ENCODE measurements at places on chromosomes 16 and 17. TPM values are rescaled to one million over a fixed set of nuclear protein-coding genes. Genes with fewer than 3 reads are reported as not detected.
A peak's percentile ranks its signal among the peaks of the same experiment; 100 is the strongest.

ENPP7 gene
- total RNA-seq = not detected

SAMD14 gene
- total RNA-seq = 0.23 TPM

COQ9 gene
- total RNA-seq = 39.8 TPM

ATP2C2 gene
- total RNA-seq = not detected

ZNF19 gene
- 3.2 TPM for total RNA-seq

SEC14L5 gene
- total RNA-seq = not detected

ATP2A3 gene
- 329 TPM for total RNA-seq

C16orf54 gene
- total RNA-seq = 92.3 TPM

RHBDL1 gene
- total RNA-seq = 1.7 TPM

PAFAH1B1 gene
- 165 TPM for total RNA-seq

NLRC3 gene
- 80.7 TPM for total RNA-seq

CCL22 gene
- total RNA-seq = 0.50 TPM

DNA sequence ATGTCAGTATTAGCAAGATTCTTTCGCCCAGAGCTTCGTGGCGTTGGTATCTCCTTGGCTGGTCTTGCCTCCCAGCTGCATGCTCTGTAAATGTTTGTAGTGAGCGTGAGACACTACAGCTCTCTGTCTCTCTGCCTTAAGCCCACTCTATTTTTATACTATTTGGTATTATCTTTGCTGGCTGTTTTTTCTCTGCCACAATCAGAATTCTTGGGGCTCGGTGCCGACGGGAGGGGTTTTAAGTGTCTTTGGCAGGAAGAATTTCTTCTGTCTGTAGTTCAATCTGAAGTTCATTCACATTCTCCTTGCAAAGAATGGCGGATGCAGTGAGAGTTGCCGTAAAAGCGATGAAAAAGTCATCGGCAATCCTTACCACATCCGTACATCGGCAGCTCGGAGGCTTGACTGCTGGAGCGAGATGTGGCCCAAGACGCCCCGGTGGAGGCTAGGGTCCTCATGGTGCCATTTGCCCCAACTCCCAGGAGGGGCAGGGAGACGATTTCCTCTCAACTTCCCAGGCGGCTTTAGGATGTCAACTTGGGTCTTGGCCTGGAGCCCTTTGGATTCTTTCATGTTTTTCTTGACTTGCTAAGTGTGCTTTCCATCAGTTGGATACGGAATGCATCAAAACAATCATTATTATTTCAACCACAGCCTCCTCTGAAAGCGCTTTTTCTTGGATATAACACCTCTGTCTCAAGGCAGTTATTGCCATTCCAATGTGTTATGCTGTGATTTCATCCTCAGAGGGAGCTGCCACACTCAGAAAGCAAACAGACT, 132.3 kb upstream of the SDK2 start:
- no peak overlapping the region for H3K27ac ChIP-seq
- DNase-seq = no peak
- no peaks in the 10 kb centered on the region for H3K4me1 ChIP-seq
- H3K4me3 ChIP-seq = no peak overlapping the region
- H3K27me3 ChIP-seq = peaks cover 2% of the 10 kb centered on the region

- peaks cover 11% of the 10 kb centered on the region for H3K36me3 ChIP-seq
- H3K27ac ChIP-seq = no peak overlapping the region
- DNase-seq = no peak
- no peak overlapping the region for H3K4me3 ChIP-seq
- peaks cover 5% of the 10 kb centered on the region for H3K4me1 ChIP-seq
- H3K27me3 ChIP-seq = no peaks in the 10 kb centered on the region
Measured at GRCh38 chr17:82803606-82804005, 36.2 kb downstream of the ZNF750 start.

DNA sequence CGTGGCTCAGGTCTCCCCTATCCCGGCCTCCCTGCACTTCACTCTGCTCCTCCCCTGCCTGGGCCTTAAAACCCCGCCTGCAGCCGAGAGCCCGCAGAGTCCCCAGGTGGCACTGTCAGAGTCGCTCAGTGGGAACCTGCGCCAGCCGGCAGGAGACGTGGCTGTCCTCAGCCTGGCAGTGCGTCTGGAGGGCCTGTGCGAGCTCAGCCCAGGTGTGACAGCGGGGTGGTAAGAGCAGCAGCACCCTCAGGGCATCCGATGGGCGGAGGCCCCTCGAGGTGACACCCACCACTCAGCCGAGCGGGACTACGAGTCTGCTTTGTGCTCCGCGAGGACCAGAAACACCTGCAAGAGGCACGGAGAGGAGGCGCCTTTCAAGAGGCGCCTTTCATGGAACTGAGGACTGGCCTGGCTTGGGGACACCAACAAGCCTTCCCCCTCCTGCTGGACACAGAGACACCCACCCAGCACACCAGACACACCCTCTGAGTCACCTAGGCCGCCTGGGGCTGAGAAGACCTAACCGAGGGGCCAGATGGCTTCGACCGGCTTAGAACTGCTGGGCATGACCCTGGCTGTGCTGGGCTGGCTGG, at the start of gene CLDN9:
Gene CLDN9 (plus strand): TSS at position 96 of the 593 bp plus-strand sequence. CDS start 440 bp downstream, at position 536.
- H3K4me1 ChIP-seq = peaks cover 10% of the 10 kb centered on the region
- H3K27me3 ChIP-seq = peaks cover 26% of the 10 kb centered on the region
- no peak for DNase-seq
- no peak within 1 kb of the TSS for H3K4me3 ChIP-seq

GRCh38 chr17:40034426-40035161, 19.4 kb downstream of the CSF3 start:
- H3K4me3 ChIP-seq = no peak overlapping the region
- peaks cover 2% of the 10 kb centered on the region for H3K4me1 ChIP-seq
- H3K27me3 ChIP-seq = no peaks in the 10 kb centered on the region
- no peak overlapping the region for H3K27ac ChIP-seq
- peaks cover 12% of the 10 kb centered on the region for H3K36me3 ChIP-seq

GRCh38 chr16:20203272-20203671, 124.0 kb downstream of the GP2 start:
- H3K27ac ChIP-seq = no peak overlapping the region
- no peak for DNase-seq
- H3K4me1 ChIP-seq = no peaks in the 10 kb centered on the region

DNA sequence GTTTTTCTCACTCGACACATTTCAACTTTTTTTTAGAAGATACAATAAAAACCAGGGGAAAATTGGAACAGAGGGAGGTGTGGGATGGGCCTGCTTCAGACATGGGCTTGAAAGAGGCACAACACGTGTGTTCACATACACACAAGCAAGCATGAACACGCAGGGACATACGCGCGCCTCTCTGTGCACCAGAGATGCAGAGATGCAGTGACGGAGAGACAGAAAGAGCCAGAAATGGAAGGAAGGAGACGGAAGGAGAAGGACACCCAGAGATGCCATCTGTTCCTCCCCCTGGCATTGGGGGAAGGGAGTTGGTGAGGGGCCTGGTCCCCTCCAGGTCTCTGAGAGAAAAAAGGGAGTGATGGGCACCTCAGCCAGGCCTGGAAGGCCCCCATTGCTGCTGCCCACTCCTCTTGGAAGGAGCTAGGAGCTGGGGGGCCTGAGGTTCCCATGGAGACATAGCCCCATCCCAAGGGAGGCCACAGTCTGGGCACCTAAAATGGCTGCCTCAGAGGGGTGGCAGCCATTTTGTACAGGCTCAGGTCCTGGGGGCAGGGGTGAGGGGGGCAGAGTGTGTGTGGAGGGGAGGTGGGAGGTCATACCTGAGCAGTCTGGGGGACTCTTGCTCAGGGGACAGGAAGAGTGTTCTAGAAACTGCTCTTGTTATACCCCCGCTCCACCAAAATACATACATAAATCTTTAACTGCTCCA, 3.8 kb upstream of the NEUROD2 start:
- no peaks in the 10 kb centered on the region for H3K36me3 ChIP-seq
- peaks cover 4% of the 10 kb centered on the region for H3K4me1 ChIP-seq
- H3K27ac ChIP-seq = no peak overlapping the region
- peaks cover 39% of the 10 kb centered on the region for H3K27me3 ChIP-seq

GRCh38 chr17:75566416-75566815, 21.2 kb upstream of the MYO15B start:
- no peak overlapping the region for H3K4me3 ChIP-seq
- H3K27me3 ChIP-seq = no peaks in the 10 kb centered on the region
- no peaks in the 10 kb centered on the region for H3K36me3 ChIP-seq
- peaks cover 3% of the 10 kb centered on the region for H3K4me1 ChIP-seq
- H3K27ac ChIP-seq = no peak overlapping the region
- no peak for DNase-seq

DNA sequence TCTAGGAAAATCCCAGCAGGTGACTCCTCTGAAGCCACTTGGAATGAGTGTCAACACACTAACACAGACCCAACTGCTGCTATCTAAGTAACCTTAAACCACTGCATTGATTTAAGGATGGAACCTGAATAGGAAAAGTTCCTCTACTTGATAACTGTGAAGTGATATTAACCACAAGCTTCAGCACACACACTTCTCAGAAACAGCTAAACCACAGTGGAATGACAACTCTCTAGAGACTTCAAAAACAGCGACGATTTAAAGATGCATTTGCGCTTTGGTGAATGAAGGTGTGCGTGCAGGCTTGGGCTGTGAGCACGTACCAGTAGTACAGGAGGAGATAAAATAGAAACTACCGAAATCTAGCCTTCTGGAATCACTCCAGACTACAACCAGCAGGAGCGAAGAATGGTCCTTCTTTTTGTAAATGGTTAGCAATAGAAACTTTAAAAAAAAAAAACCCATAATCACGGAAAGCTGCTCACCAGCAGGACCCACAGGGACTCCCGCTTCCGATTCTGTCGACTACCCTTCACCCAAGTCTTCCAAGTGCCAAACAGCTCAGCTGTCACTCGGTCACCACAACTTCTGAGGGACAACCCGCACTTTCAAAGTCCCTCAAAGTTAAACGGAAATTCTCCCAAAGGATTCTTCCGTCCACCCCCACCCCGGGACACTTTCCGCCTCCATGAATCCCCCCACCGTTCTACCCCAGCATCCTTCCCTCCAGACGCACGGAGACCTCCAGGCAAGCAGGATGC, 137.7 kb upstream of the CORO6 start:
- DNase-seq = peak; percentile 79
- no peaks in the 10 kb centered on the region for H3K27me3 ChIP-seq
- H3K36me3 ChIP-seq = peaks cover 19% of the 10 kb centered on the region
- peak overlapping the region; percentile 97 for H3K27ac ChIP-seq
- peak overlapping the region; percentile 82 for H3K4me3 ChIP-seq

- H3K27ac ChIP-seq = no peak overlapping the region
- H3K4me1 ChIP-seq = peaks cover 2% of the 10 kb centered on the region
- no peak overlapping the region for H3K4me3 ChIP-seq
- H3K36me3 ChIP-seq = no peaks in the 10 kb centered on the region
Measured at GRCh38 chr17:79224476-79224875, 149.9 kb downstream of the ENGASE start.

DNA sequence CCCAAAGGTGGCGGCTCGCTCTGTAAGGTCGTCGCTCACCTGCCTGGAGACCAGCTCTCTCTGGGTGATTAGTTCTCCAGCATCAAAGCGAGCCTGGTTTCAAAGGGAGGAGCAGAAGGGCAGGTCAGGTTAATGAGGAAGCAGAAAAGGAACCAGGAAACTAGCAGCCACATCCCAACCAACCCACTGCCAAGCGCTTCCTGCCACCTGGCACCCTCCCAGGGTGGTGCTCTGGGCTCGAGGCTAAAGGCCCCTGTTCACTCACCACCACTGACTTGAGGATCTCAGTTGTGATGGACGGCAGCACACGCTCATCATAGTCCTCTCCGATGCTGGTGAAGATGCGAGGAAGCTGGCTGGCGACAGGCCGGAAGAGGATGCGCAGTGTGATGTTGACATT, 5.6 kb downstream of the PHB1 start:
- DNase-seq = no peak
- H3K4me3 ChIP-seq = no peak overlapping the region

- DNase-seq = no peak
- no peaks in the 10 kb centered on the region for H3K36me3 ChIP-seq
- H3K27ac ChIP-seq = no peak overlapping the region
- no peaks in the 10 kb centered on the region for H3K4me1 ChIP-seq
Measured at GRCh38 chr16:73280388-73280787, 232.5 kb upstream of the ZFHX3 start.

All from activated CD4-positive, alpha-beta T cell treated with anti-CD3 and anti-CD28 coated beads, Interleukin-2, amount 10 ng/mL, durations not matched to agents 7 days and 5 days (primary cell).